Mammary epithelial cell (primary cell): ENCODE measurements at places on chromosomes 13 and 19. TPM values are rescaled to one million over a fixed set of nuclear protein-coding genes. Genes with fewer than 3 reads are reported as not detected.

GRCh38 chr19:45166723-45167252, 6.0 kb upstream of the NKPD1 start:
- DNase-seq = peak; percentile 32

DNA sequence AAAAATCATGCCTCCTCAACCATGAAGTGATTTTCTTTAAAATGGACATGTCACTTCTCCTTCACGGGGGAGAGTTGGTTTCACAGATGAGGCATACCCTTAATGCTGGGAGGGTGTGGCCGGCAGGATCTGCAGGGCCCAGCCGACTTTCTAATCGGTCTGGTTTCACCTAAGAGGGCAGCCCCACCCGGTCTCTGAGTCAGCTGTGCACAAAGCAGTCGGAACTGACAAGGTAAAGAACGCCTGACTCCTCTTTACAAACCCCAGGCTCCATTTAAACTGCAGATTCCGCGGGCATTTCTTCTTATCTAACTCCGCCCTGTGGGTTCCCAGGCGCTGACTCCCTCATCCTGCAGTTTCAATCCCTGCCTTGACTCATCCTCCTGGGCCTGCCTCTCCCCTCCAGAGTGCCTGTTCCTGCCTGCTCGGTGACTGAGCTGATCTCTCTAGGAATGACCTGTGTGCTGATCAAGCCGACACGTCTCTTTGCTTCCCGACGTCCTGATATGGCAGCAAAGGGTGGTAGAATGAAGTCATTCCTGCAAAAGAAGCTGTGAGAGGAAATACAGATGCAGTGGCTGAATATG, 63.4 kb downstream of the EFNB2 start:
- DNase-seq = peak; percentile 100

- peak; percentile 54 for DNase-seq
These were observed 192.6 kb downstream of the MAB21L1 start for GRCh38 chr13:35283856-35284255.

Gene RYR1
- total RNA-seq = 1.0 TPM

DNA sequence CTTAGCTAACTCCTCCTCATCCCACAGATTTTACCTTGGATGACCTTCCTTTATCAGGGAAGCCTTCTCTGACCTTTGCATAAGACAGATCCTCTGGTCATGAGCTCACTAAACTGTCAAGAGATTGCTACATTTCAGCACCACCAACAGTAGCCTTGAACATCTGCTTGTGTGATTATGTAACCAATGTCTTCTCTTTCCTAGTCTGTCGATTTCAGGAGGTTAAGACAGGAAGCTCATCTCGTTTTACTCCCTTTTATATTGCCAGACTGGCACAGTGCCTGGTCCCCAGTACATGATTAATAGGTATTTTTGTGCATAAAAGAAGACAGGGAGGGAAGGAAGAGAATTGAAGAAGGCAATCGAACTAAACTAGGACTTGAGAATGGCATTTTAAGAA, 1697.7 kb downstream of the EFNB2 start:
- DNase-seq = no peak

Gene MYH14
- total RNA-seq = 4.5 TPM

DNA sequence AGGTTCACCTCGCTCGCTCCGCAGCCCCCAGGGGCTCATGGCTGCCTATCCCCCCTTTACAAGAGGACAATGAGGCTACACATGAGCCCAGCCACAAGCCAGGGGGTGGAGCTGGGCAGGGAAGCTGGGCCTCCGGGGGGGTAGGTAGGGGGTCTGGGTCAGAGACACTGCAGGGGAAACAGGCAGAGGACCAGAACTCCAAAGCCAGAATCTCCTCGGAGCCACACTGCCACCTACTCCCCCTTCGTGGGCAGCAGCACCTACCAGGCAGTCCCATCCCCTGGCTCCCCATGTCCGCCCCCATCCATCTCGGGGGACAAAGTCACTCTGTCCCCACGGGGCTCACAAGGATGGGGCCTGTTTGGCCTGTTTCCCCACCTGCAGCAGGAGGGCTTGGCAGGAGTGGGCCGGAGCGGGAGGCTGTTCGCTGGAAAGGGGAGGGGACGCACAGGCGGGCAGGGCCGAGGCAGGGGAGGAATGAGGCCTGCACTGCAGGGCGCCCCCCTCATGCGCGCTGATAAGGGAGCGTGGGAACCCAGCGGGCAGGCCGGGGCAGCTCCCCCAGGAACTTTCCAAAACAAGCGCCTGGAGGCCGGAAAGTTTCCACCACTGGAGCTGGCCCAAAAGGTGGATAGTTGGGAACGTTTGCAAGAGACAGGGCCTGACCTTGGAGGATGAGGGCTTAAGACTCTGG, 545 bp upstream of the ISYNA1 start:
- peak; percentile 63 for DNase-seq
